ENCODE measurements at places on chromosomes 2 and 18. TPM values are rescaled to one million over a fixed set of nuclear protein-coding genes. Genes with fewer than 3 reads are reported as not detected.

RAB17 gene
- 0.33 TPM for total RNA-seq

FAM110C gene
- 0.05 TPM for total RNA-seq

ACMSD gene
- total RNA-seq, result not detected

- H3K27ac ChIP-seq, result no peak overlapping the region
- no peaks in the 10 kb centered on the region for H3K27me3 ChIP-seq
- H3K4me1 ChIP-seq, result no peaks in the 10 kb centered on the region
- no peak for DNase-seq
These were observed 128.9 kb upstream of the ARL4C start for GRCh38 chr2:234625626-234626250.

DNA sequence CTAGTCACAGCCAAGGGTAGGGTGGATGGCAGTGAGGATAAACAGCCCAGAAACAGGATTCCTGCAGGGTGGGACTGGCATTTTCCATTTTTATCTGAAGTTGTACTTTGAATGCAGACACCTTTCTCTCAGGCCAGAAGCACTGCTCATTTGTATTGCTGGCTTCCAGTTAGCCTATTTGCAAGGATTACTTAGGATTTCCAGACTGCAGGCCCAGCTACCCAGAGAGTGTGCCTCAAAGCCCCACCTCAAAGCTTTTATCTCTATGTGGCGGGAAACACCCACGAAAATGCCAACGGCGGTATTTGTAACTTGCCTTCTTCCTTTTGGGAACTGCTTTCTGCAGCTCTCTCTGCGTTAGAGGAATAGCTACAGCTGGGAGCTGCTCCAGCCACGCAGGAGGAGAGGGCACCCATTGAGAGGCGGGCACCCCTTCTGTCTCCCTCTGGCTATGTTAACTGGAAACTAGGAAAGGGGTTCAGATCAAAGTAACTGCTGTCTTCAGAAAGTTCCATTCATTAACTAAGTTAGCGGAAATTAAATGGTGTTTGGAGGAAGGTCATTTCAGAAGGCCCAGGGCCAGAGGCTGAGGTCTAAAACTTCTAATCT, 144.9 kb downstream of the TGIF1 start:
- DNase-seq, result no peak
- no peaks in the 10 kb centered on the region for H3K27me3 ChIP-seq
- peaks cover 52% of the 10 kb centered on the region for H3K4me1 ChIP-seq
- H3K4me3 ChIP-seq, result peak overlapping the region; percentile 54

DNA sequence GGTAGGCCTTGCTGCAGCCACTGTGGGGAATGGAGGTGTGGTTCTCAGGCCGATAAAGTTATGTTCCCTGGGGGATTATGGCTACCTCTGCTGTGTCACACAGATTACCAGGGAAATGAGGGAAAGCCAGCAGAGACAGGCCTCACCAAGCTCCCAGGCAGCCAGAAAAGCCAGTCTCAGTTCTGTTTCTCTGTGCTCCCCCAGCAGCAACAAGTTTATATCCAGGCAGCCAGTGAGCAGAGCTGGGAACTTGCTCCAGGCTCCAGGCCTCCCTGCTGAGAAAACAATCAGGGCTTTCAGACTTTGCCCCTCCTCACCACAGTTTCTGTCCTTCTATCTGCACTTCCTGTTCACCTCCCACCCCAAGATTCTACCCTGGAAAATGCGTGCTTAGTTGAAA, 596.6 kb upstream of the GYPC start:
- H3K4me3 ChIP-seq, result no peak overlapping the region
- DNase-seq, result no peak
- H3K4me1 ChIP-seq, result no peaks in the 10 kb centered on the region
- H3K27ac ChIP-seq, result no peak overlapping the region
- H3K36me3 ChIP-seq, result no peaks in the 10 kb centered on the region

- DNase-seq, result no peak
- H3K4me3 ChIP-seq, result no peak overlapping the region
- H3K36me3 ChIP-seq, result no peaks in the 10 kb centered on the region
- H3K27ac ChIP-seq, result no peak overlapping the region
These were observed 10.4 kb upstream of the MAP3K2 start for GRCh38 chr2:127398239-127398590.

GRCh38 chr2:8418721-8419120, 263.1 kb upstream of the ID2 start:
- H3K36me3 ChIP-seq, result no peaks in the 10 kb centered on the region
- no peak for DNase-seq
- no peaks in the 10 kb centered on the region for H3K4me1 ChIP-seq
- H3K4me3 ChIP-seq, result no peak overlapping the region
- no peak overlapping the region for H3K27ac ChIP-seq

All from thymus (tissue), 14 donors.